ENCODE measurements at places on chromosomes 11 and 22.

DNA sequence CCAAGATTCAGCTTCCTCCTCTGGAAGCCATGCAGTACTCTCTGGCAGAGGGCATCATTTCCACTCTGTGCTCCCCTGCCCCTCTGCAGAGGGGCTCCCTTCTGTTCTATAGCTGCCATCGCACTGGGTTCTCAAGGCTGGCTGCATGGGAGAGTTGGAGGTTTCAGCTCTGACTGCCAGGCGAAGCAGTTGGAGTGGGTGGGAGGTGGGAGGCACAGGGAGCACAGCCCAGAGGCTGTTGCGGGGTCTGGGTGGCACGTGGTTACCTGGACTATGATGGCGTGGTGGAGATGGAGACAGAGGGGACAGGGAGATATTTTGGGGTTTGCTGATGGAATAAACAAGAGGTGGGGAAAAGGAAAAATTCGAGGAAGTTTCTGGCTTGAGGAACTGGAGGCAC lies 4.8 kb downstream of the PMM1 start:
- DNase-seq, result no peak

DNA sequence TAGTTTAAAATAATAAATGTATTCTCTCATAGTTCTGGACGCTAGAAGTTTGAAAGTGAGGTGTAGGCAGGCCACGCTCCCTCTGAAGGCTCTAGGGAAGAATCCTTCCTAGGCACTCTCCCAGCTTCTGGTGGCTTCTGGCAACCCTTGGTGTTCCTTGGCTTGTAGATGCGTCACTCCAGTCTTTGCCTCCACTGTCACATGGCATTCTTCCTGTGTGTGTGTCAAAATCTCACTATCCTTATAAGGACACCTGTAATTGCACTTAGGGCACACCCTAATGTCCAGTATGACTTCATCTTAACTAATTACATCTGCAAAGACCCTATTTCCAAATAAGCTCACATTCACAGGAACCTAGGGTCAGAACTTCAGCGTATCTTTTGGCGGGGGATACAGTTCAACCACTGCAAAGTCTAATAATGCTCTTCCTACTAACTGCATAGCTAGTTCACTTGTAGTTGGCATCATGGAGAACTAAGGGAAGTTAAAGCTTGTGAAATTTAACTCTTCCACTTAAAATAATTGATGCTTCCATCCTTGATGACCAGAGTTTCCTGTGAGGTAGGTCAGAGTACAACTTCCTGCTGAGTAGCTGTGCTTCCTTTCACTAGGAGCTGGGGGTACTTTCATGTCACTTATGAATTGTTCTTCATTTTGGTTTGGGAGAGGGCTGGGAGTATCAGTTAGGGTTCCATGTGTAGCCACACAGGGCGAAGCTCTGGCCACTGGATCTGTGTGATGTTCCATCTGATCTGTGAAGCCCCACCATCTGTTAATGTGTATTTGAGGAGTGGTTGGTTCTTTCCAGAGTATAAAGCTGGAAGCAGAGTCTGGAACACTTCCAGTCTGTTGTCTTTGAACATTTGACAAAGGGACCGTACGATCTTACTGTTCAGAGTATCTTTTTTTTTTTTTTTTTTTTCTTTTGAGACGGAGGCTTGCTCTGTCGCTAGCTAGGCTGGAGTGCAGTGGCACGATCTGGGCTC lies 10.5 kb downstream of the YWHAH start:
- DNase-seq, result no peak

GRCh38 chr11:62933285-62933684 lies 12.1 kb upstream of the CHRM1 start:
- no peak for DNase-seq

- no peak for DNase-seq
These were observed 70.0 kb downstream of the RBX1 start for GRCh38 chr22:41021061-41021612.

DNA sequence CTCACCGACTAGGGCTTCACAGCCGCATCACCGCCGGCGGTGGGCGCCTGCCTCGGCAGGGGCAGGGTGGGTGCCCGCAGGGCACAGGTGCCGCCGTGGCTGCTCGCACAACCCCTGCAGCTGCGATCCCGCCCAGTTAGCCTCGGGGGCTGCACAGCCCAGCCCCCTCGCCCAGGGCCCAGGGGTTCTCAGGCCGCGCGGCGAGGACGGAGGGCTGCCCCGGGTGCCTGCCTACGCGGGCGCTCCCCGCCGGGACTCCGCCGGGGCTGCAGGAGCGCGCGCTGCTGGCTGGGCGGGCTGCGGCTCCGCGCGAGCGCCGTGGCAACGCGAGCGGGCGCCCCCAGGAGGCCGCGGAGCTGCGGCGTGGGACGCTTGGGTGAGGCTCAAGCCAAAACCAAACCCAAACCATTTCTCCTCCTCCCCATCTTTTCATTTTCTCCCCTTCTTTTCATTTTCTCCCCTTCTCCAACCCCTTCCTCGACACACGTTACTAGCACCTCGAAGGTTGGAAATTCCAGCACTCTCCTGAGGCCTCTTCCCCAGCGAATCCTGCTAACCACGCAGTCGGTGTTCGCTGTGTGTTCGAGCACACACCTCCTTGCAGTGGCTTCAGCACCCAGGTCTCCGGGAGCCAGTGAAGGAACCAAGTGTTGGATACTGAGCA lies at the start of gene MICAL3:
Gene MICAL3 (minus strand): TSS at position 286 of the 664 bp plus-strand sequence. CDS start 117,749 bp downstream, outside the sequence.
- DNase-seq, result peak; percentile 65

DNA sequence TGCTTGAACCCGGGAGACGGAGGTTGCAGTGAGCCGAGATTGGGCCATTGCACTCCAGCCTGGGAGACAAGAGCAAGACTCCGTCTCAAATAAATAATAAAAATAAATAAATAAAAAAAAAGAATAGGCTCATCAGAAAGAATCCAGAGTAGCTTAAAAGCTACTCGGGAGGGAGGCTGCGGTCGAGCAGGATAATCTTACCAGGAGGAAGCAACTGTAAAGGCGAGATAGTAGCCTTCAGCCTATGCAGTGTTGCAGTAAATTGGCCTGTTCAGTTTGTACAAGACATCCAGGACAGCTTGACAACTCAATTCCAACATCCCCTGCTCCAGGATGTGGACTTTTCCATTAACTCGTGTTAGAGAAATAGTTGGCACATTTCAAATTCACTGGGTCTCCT lies 1164.7 kb downstream of the LRRC4C start:
- no peak for DNase-seq

- DNase-seq, result no peak
These were observed 674.4 kb downstream of the CNTN5 start for GRCh38 chr11:99695106-99695505.
